EH (cell line): ENCODE measurements at places on chromosomes 11 and 22.

DNA sequence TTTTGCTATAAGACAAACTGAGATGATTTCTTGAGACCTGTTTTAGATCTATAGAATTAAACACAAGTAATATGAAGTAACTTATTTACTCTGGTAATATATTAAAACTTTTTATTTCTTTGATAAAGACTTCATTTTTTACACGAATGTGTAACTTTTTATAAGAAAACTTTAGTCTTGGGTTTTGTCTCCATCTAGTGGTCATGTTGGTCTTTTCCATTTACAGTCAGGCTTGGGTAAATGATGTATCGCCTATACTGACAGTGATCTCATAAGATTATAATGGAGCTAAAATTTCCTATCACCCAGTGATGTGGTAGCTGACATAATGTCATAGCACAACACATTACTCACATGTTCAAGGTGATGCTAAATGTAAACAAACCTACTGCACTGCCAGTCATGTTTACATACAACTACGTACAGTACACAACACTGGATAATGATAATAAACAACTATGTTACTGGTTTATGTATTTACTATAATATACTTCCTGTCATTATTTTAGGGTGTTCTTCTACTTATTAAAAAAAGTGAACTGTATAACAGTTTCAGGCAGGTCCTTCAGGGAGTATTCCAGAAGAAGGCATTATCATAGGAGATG, 7.5 kb upstream of the C11orf97 start:
- peak; percentile 65 for DNase-seq

DNA sequence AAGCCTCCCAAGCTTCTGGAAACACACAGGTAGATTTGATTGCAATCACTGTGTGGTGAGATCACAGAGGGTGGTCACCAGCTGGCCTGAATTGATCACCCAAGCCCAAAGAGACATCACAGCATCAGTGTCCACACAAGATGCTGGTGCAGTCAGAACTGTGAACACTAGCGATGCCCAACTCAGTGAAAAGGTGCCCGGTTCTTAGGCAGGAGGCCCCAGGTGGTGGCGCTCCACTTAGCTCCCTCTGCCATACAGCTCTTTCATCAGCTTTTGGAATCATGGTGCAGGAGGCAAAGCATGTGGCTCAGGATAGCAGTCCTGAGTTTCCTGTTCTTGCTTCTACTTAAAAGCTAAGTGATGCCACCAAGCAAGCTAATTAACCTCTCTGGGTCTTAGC, 11.1 kb downstream of the DGCR2 start:
- DNase-seq = no peak

GRCh38 chr11:125165111-125165842, 726 bp downstream of the PKNOX2 start:
- DNase-seq = peak; percentile 39

DNA sequence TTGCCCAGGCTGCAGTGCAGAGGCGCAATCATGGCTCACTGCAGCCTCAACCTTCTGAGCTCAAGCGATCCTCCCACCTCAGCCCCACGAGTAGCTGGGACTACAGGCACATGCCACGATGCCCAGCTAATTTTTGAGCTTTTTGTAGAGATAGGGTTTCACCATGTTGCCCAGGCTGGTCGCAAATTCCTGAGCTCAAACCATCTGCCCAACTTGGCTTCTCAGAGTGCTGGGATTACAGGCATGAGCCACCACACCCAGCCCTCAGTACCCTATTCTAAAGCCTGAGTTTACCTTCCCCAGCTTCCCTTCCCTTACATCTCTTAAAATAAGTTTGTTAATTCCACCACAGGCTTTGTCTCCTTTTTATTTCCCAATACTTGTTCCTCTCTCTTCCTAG, 59.1 kb downstream of the AMBRA1 start:
- no peak for DNase-seq

DNA sequence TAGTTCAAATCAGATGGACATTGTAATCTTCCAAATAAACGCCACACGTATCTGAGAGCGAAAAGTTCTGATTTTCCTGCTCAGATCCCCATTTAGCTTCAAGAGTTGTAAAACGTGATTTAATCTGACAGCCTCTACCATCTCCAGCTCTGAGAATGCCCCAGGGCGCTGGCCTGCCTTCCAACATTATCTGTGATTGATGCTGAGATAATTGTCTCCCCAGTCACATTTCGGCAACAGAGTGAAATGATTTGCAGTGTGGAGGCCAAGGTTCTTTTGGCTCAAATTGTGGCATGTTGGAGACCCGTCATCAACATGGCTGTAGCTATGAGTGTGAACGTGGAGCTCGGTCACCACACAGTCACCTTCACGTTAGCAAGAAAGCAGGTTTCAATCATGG, 283.4 kb downstream of the BRD1 start:
- DNase-seq = no peak

DNA sequence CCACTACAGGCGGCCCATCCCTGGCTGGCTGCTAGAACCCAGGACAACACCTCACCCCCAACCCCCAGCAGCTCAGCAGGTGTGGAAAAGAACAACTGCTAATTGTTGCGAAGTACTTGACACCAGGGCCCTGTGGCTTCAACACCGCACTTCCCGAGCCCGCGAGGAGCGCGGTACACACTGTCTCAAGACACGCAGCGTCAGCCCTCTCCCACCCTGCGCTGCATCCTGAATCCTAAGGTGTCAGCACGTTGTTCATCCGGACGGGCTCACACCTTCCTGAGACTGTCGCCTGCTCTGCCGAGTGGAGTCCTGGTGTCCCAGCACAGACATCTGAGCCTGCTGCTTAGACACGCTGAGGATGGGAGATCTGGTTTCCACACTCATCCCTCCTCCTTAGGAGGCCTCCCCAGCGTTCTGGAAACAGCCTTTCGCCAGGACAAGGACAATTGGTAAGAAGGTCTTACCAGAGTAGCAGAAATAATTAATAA, 1336.2 kb downstream of the BRD1 start:
- no peak for DNase-seq

DNA sequence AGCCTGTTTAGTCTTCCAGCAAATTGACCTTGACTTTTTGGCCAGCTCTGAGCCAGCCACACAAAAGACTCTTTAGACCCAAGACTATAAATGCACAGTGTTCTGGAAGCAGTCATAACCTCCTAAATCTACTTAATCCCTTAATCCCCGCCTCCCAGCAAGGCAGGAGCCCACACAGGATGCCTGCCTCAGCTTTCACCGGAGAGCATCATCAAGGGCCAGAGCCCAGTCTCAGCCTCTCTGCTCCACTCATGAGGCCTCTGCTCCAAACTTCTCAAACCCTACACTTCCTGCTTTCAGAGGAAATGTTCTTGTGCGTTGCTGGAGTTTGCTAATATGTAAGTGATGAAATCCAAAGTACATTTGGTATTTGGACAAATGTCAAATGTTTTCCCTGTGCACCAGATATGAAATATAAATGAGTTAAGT, 57.9 kb upstream of the FSHB start:
- no peak for DNase-seq

DNA sequence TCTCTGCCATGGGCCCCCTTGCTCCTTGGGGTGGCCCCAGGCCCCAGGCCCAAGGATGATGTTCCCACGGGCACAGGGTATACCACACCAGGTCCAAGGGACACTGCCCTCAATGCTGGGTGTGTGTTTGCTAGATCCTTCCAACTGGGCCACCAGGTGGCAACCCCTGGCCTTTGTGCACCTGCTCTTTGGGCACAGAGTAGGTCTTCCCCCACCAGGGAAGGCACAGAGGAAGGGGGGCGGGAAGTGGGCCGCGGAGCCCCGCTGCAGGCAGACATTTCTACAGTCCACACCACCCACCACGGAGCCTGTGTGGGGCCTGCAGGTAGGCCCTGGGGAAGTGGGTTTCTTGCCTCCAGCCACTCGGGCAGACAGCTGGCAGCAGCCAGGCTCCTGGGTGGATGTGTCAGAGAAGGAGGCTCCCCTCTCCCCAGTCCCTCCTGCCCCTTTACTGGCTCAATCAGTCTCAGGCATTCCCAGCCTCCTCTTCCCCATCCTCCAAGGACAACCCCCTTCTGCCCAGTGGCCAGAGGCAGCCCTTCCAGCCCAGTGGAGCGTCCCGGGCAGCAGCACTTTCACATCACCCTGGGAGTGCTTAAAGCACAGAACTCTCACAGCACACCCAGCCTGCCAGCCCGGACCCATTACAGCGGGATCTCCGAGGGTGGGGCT, 21.6 kb downstream of the MAFF start:
- DNase-seq = no peak

DNA sequence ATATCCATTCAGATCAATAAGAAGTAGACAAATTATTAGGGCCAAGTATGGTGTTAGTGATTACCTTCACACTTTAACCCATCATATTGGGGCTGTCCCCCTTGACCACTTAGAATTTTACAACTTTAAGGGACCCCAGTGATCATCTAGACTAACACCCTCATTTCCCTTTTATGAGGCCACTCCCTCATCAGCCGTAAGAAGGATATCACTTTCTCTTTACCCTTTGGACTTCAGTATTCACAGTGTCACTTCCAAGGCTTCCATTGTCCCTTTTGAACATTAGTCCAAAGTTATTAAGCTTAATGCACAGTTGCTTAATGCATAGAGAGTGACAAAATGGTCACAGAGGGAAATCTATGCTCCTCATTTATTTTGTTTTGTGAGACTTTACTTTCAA, 172.4 kb upstream of the MPPED2 start:
- DNase-seq = no peak

DNA sequence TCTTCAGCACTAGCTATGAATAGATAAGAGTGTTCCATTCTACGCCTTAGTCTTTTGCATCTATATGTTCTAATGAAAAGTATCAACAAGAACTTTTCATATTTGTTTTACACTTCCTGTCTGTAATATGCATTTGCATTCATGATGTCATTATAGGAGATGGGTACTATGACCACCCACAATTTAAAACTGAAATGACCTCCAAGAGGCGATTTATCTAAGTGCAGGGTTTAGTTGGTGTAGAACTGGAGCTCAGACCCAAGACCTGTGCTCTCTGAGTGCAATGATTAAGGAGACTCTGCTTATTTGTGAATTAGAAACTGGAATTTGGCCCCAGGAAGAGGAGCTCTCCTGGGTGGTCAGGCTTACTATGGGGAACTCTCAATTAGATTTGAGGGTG, 289.1 kb downstream of the ETS1 start:
- DNase-seq = no peak

- no peak for DNase-seq
Measured at GRCh38 chr11:115168686-115169085, 335.5 kb downstream of the CADM1 start.

DNA sequence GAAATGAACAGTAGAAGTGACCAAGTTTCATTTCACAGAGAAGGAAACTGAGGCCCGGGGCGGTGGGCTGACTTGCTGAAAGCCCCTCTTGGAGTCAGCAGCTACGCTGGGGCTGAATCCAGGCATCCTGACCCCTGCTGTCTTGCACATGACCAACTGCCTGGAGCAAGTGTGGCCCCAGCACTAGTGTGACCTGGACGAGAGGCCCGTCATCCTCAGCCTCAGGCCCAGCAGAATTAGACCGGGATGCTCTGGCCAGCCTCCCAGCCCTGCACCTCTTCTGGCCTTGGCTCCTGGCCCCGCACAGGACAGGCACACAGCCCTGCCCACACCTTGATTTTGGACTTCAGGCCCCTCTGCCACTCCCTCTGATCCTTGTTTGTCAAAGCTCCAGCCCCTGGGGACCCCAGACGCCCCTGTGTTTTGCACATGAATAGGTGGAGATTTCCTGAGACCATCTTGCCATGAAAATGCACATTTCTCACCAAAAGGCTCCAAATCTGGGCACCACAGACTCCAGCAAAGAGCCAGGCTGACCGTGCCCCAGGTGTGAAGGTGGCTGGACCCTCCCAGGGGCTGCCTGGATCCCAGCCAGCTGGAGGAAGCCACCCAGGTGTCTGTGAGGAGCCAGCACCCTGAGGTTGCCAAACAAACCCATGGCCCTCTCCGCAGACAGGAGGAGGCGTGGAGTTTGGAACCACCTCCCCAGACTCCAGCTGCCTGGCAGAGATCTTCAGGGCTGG, 24.9 kb downstream of the FGF4 start:
- no peak for DNase-seq

- no peak for DNase-seq
Measured at GRCh38 chr22:17965538-17966402, 58.6 kb downstream of the MICAL3 start.

DNA sequence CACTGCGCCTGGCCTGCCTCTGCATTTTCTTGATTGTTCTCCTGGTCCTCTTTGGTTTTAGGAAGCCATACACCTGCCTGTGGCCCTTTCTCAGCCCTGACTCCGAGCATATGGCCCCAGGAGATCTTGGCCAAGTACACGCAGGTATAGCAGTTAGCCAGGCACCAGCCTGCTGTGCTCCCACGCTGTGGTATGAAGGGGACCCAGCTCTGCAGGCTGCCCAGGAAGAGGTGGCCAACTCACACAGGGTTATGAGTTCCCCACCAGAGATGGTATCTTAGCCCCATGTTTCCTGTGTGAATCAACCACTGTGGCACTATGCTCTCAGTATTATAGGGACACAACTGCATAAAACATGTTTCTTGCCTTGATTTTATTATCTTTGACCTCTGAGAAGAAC, 31.1 kb downstream of the SGSM3 start:
- DNase-seq = peak; percentile 36

GRCh38 chr11:42536611-42537360, 775.0 kb upstream of the API5 start:
- DNase-seq = no peak

GRCh38 chr11:17403980-17404759, 15.7 kb upstream of the KCNJ11 start:
- no peak for DNase-seq

GRCh38 chr11:68998390-68998911, 14.6 kb downstream of the MRGPRF start:
- DNase-seq = peak; percentile 47

- peak; percentile 99 for DNase-seq
Measured at GRCh38 chr11:123173040-123173855, 21.8 kb downstream of the CLMP start.

- DNase-seq = no peak
Measured at GRCh38 chr11:18804199-18804999, 12.8 kb upstream of the PTPN5 start.

- DNase-seq = no peak
Measured at GRCh38 chr11:45366619-45367190, 80.6 kb upstream of the SYT13 start.

- DNase-seq = no peak
Measured at GRCh38 chr11:15280393-15280792, 165.7 kb downstream of the INSC start.

DNA sequence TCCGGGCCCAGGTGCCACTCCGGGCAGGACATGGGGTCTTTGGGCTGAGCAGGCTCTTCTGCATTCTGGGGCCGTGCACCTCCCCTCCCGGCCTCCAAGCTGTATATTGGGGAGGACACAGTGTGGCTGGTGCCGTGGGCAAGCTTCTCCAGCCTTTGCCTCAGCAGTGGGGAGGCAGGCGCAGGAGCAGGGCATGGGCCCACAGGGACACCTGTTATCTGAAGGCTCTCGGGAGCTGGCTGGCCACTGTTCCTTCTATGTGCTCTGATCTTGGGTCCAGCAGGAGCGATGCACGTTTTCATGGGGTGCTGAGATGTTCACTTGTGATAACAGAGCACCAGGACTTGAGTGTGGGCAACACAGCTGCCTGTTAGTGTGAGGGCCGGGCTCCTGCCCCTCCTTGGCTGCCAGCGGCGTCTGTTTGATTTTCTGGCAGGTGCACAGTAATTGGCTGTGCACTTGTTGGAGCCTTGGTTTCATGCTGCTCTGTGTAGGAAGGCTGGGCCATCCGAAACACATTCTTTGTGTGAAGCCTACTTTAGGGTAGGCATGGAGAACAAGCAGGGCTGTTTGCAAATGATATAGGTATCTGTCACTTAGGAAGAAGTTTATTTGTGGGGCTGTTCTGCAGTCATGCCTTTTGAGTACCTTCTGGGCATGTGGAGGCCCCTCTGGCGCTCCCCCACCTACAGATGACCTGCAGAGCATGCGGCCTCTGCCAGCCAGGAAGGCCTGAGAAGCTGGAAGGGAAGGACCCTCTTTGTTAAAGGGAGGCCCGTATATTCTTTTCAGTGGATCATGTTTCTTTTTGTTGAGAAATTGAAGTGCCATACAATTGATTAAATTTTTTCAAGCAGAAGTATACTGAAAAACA, 201.5 kb downstream of the TBC1D22A start:
- DNase-seq = no peak
